Right ventricle myocardium inferior (tissue), 1 donor: ENCODE measurements at places on chromosomes 13 and 19. TPM values are rescaled to one million over a fixed set of nuclear protein-coding genes. Genes with fewer than 3 reads are reported as not detected.

DNA sequence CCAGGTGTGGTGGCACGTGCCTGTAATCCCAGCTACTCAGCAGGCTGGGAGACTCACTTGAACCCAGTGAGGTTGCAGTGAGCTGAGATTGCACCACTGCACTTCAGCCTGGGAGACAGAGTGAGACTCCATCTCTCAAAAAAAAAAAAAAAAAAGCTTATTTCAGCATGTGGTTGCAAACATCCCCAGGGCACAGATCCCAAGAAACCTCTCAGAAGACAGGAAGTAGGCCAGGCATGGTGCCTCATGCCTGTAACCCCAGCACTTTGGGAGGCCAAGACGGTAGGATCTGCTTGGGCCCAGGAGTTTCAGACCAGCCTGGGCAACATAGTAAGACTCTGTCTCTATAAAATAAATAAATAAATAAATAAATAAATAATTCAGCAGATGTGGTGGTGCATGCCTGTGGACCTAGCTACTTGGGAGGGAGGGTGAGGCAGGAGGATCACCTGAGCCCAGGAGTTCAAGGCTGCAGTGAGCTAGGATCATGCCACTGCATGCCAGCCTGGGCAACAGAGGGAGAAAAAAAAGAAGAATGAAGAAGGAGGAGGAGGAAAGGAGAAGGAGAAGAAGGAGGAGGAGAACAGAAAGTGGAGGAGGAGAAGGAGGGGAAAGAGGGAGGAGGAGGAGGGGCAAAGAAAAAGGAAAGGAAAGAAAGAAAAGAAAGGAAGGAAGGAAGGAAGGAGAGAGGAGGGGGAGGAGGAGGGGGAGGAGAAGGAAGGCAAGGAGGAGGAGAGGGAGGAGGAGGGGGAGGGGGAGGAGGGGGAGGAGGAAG is 4.3 kb upstream of the LRRC8E start:
- DNase-seq: no peak

GRCh38 chr13:47890146-47890814 is 110.8 kb downstream of the SUCLA2 start:
- no peak for DNase-seq

Gene MYO1F
- 9.3 TPM for total RNA-seq

DNA sequence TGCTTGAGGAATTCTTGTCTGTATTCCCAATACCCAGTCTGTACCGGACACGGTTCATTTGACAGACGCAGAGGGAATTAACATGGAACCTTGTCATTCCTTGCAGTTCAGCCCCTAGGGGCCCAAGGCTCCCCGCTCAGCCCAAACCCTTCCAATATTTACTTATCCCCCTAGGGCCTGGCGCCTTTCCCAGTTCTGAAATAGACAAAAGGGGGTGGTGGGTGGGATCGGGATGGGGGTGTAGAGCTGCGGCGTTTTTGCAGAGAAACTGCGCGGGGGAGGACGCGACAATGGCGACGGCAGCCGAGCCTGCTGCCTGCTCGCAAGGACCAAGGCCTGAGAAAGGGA is 583 bp downstream of the AKAP8L start:
- DNase-seq: peak; percentile 64

DNA sequence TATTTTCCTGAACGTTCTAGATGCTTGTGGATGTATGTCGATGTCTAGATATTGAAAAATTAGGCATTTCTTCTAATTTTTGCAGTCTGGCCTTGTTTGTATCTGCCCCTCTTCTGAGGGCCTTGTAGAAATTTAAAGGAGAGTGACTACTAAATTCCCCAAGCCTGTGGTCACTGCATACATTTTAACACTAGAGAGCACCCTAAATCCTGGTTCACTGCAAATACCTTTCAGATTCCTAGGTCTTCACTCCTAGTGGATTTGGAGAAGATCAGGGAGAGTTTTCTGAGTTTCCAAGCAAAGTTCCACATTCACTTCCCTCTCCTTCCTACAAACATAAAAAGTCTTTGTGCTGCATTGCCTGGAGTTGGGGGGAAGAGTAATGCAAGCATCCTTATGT is 1272.5 kb downstream of the OLFM4 start:
- no peak for DNase-seq
